Calu3 (cell line): ENCODE measurements at places on chromosomes 2 and 18. TPM values are rescaled to one million over a fixed set of nuclear protein-coding genes. Genes with fewer than 3 reads are reported as not detected.

GRCh38 chr2:53600815-53601214 is 166.8 kb upstream of the CHAC2 start:
- no peak for DNase-seq
- no peak overlapping the region for H3K27ac ChIP-seq
- no peaks in the 10 kb centered on the region for H3K36me3 ChIP-seq
- H3K4me1 ChIP-seq: no peaks in the 10 kb centered on the region
- H3K4me3 ChIP-seq: no peak overlapping the region

The EFHD1 gene
- 0.27 and 0.47 TPM in 2 replicates for total RNA-seq

DNA sequence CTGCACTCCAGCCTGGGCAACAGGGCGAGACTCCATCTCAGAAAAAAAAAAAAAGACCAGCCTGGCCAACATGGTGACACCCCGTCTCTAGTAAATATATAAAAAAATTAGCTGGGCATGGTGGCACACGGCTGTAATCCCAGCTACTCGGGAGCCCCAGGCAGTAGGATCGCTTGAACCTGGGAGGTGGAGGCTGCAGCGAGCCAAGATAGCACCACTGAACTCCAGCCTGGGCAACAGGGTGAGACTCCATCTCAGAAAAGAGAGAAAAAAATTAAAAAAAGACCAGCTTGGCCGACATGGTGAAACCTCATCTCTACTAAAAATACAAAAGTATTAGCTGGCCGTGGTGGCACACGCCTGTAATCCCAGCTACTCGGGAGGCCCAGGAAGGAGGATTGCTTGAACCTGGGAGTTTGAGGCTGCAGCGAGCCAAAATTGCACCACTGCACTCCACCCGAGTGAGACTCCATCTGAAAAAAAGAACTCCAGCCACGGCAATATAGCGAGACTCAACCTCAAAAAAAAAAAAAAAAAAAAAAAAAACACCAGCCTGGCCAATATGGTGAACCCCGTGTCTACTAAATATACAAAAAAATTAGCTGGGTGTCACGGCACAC is 346.1 kb upstream of the PLGLB2 start:
- no peak overlapping the region for H3K4me3 ChIP-seq
- H3K36me3 ChIP-seq: no peaks in the 10 kb centered on the region
- H3K4me1 ChIP-seq: no peaks in the 10 kb centered on the region
- H3K27ac ChIP-seq: no peak overlapping the region

The ACTR1B gene
- 48.7 and 49.1 TPM in 2 replicates for total RNA-seq

DNA sequence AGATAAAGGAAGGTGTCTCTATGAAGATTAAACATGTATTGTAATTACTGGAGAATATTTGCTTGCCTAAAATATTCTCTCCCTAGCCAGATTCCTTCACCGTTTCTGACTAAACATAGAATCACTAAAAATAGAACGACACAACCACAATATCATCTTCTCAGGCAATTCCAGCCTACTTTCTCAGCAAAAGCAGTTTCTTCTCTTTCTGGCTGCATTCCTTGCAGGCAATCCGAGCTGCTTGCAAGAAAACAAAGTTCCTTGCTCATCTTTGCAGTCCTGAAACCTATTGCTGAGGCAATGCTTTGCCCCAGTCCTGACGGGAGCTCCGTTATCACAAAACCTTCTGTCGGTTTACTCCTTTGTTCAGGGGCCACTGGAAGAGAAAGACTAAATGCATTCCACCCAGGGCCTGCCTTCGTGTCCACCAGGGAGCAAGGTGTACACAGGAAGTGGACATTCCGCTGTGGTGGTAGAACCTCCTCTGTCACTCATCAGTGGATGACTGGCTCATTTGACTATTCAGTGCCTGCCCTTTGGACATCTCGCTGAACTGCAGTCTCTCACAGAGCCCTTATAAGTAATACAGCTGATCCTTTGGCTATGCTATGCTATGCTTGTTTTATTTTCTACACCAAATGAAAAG is 239.2 kb upstream of the DOK6 start:
- no peaks in the 10 kb centered on the region for H3K4me1 ChIP-seq
- no peaks in the 10 kb centered on the region for H3K36me3 ChIP-seq
- no peak overlapping the region for H3K4me3 ChIP-seq
- no peaks in the 10 kb centered on the region for H3K27me3 ChIP-seq

GRCh38 chr18:79394534-79395307 is 1.0 kb upstream of the NFATC1 start:
- H3K4me1 ChIP-seq: no peaks in the 10 kb centered on the region
- peaks cover 8% of the 10 kb centered on the region for H3K27me3 ChIP-seq

- no peak overlapping the region for H3K4me3 ChIP-seq
- H3K27me3 ChIP-seq: no peaks in the 10 kb centered on the region
- no peak overlapping the region for H3K27ac ChIP-seq
- peaks cover 5% of the 10 kb centered on the region for H3K36me3 ChIP-seq
Observed at GRCh38 chr2:215949991-215950404, 63.4 kb downstream of the MREG start.

DNA sequence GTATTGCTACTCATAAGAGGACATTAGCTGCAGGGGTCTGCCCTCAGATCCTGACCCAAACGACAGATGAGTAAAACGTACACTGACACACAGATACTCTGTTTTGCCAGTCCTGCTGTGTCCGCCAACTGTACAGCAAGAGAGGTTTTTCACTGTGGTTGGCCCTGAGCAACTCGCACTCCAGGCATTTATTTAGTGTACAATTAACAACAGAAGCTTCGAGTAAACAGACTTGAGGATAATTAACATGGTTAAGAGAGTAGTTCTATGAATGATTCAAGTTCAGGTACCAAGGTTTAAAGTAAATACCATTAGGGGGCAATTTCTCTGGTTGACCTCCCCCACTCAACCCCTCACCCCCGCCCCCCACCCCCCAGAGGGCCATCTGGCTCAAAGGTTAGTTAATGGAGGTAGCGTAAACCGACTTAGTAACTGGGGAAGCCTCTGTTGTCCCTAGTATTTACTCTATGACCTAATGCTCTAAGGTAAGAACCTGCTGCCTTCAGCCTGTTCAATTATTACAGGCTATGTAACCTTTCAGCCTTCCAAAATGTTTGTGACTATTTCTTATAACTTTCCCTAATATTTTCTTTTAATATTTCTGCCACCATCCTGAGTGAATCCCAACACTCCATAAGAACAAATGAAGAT is 103.9 kb upstream of the XIRP2 start:
- no peaks in the 10 kb centered on the region for H3K4me1 ChIP-seq
- H3K36me3 ChIP-seq: no peaks in the 10 kb centered on the region
- no peak overlapping the region for H3K27ac ChIP-seq
- H3K4me3 ChIP-seq: no peak overlapping the region
- H3K27me3 ChIP-seq: no peaks in the 10 kb centered on the region

The C1QL2 gene
- total RNA-seq: not detected in 2 replicates

The IL1A gene
- 6.4 and 14.4 TPM in 2 replicates for total RNA-seq

The LRATD1 gene
- total RNA-seq: 14.2 and 15.4 TPM in 2 replicates

The KIF5C gene
- 0.87 and 2.9 TPM in 2 replicates for total RNA-seq

DNA sequence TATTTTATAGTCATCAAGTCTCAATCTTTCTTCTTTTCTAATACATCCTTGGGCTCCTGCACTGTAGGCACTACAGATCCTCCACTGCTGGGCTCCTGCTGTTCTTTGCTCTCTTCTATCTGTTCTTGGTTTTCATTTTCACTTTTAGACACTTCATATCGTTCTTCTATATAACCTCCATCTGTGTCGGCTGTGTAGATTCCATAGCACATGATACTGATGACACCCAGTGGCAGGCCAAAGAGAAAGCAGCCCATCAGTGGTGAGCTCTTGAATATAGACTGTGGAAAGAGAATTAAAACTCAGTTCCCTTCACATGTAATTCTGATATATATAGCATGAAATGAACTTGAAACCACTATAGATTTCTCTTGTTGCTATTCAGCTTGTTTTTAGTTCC is 38.0 kb downstream of the TMX3 start:
- H3K36me3 ChIP-seq: peaks cover 3% of the 10 kb centered on the region
- no peak overlapping the region for H3K4me3 ChIP-seq
- H3K27me3 ChIP-seq: no peaks in the 10 kb centered on the region
- DNase-seq: no peak
- H3K4me1 ChIP-seq: no peaks in the 10 kb centered on the region
